Stimulated activated CD4-positive, alpha-beta T cell treated with anti-CD3 and anti-CD28 coated beads, Interleukin-1b, Interleukin-23, amount 100 ng/mL, for 4 hours (primary cell): ENCODE measurements at places on chromosomes 6 and 20.

DNA sequence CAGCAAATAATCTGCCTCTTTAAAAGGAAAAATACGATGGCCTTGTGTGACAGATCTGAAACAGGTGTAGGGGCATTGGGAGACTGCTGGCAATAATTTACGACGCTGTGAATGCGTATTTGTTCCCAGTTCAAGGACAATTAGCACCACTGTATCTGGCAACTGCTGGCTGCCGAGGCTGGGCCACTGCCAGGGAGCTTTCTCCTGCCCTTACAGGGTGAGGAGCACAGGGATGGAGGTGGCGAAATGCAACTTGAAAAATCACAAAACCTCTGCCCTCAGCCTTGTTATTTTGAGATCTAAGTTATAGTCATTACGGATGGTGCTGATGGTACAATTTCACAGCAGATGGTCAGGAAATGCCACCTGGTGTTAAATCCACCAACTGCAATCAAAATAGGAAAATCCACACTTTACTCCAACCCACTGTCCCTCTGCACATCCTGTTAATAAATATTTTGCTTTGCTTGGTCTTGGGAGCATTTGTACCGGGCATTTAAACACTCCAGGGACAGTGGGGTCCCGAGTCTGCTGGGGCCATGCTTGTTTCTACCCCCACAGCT is 6.4 kb downstream of the MYLK4 start:
- DNase-seq: no peak

GRCh38 chr6:167806061-167806700 is 20.5 kb upstream of the AFDN start:
- no peak for DNase-seq

- no peak for DNase-seq
Observed at GRCh38 chr6:114446342-114446741, 103.5 kb upstream of the HS3ST5 start.

- DNase-seq: no peak
Observed at GRCh38 chr6:44463728-44464450, 76.4 kb downstream of the CDC5L start.

DNA sequence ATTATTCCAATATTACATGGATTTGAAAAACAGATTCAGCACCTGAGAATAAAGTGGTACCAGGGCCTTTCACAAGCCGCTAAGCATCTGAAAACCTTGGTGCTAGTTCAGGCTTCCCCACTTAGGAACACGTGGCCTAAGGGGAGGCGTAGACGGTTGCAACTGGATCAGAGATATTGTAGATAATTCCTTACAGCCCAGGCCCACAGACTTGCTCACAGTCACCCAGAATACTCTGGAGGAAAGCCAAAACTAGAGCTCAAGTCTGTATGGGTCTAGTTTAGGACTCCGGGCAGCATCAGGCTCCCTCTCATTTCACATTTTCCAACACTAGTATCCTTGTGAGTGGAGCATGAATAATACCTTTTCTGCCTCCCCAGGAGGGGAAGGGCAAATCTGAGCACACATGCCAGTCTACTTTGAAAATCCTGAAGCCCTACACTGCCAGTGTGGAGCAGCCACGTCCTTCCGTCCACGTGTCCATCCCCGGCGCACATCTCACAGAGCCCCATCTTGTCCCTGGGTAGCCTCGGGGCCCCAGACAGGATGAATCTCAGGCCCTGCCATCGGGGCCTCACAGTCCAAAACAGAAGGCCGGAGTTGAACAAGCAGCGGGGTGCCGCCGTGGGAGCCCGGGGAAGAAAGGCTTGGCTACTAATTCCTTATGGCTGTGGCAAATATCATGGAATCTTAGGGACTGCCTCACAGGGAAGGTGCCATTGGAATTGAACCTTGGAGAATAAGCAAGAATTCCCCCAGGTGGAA is 299.3 kb downstream of the NRN1 start:
- no peak for DNase-seq

- DNase-seq: no peak
Observed at GRCh38 chr6:28929887-28930620, 6.3 kb upstream of the TRIM27 start.

GRCh38 chr6:6707143-6707542 is 118.6 kb downstream of the LY86 start:
- DNase-seq: no peak

- no peak for DNase-seq
Observed at GRCh38 chr6:167987396-167988153, 9.9 kb upstream of the KIF25 start.

GRCh38 chr6:85516168-85516567 is 66.3 kb downstream of the NT5E start:
- no peak for DNase-seq

GRCh38 chr6:108888052-108888451 is 39.8 kb downstream of the ARMC2 start:
- DNase-seq: no peak

- DNase-seq: no peak
Observed at GRCh38 chr6:139982652-139983295, 608.3 kb upstream of the CITED2 start.

- no peak for DNase-seq
Observed at GRCh38 chr6:39111280-39111679, 3.7 kb downstream of the SAYSD1 start.

GRCh38 chr6:52362443-52363227 is 684 bp downstream of the PAQR8 start:
- DNase-seq: peak; percentile 25

- DNase-seq: no peak
Observed at GRCh38 chr20:25495189-25495824, 87.8 kb downstream of the GINS1 start.

GRCh38 chr6:64288351-64288750 is 652.7 kb downstream of the PHF3 start:
- no peak for DNase-seq

- DNase-seq: no peak
Observed at GRCh38 chr20:41002842-41003142, 25.8 kb upstream of the TOP1 start.

- no peak for DNase-seq
Observed at GRCh38 chr6:138945354-138945753, 42.7 kb downstream of the REPS1 start.

GRCh38 chr20:56359212-56360132 is 698 bp downstream of the FAM210B start:
- DNase-seq: peak; percentile 6

- DNase-seq: no peak
Observed at GRCh38 chr20:62367136-62367632, at the start of gene LAMA5. Gene LAMA5 (minus strand): TSS chr20:62367312. CDS start chr20:62367245, 67 bp downstream.

GRCh38 chr6:34022250-34022872 is 123.5 kb downstream of the GRM4 start:
- DNase-seq: no peak

DNA sequence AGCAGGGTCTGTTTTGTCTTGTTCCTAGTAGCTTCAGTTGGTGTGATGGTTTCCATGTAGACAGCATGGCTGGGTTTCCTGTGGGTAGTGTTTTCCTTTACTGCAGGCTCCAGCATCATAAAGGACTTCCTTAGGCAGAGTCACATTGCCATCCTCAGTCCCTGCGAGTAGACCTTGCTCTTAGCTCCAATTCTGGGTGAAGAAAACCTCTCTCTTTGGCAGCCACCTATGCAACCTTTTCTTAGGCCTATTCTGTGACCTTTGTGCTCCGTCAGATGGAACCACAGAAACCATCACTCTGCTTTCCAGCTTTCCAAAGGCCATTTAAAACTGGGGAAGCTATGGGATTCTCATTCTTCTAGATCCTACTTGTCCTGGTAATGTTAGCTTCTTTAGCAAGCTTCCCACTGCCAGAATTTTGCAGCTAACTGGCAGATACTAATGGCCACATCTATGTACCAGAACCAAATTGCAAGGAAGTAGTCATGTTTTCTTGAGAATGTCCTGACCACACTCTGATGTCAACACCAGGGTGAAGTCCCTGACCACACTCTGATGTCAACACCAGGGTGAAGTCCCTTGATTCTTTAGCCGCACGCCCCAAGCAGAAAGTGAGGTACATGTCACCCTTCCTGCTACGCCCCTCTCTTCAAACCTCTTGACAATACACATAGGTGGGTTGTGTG is 646.6 kb upstream of the HS3ST5 start:
- no peak for DNase-seq

- DNase-seq: no peak
Observed at GRCh38 chr6:46896871-46897270, 24.9 kb downstream of the ADGRF5 start.

DNA sequence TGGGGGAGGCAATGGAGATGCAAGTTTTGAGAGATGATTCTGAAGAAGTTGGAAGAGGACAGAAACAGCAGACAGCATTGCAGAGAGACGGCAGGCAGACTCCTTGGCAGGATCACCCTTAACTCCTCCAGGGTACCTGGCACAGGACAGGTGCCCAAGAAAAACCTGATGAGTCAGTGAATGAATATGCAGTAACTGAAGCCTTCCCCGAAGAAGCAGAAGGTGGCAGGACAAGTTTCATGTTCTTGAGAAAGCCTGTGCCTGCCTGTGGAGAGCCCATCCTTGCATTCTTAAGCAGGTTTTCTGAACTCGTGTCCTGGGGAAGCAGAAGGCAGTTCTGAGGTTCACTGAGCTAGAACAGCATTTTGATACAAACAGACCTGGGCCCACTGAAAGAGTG is 79.6 kb upstream of the SASH1 start:
- DNase-seq: no peak

DNA sequence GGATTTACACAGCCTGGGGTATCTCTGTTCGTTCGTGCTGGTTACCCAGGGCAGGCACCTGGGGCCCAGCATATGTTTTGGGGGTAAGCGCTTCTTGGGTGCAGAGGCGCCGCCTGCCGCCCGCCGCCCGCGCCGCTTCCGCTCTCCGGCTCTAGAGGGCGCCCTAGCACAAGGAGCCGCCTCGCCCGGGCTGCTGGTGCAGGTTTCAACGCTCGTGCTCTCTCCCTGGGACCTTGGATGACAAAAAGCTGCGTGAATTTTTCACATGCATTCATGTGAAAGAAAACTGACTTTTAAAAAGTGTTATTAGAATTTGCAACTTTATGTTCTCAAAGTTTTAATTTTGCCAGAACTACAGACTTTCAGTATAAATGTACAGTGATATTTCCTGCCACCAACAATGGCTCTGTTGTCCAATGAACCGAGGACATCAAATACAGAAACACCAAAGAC is 32.5 kb downstream of the PRR18 start:
- DNase-seq: peak; percentile 83
